Fibroblast of skin of abdomen (primary cell): ENCODE measurements at places on chromosomes 11 and 22.

GRCh38 chr22:20117633-20118299, 740 bp upstream of the TRMT2A start:
- peak; percentile 14 for DNase-seq

DNA sequence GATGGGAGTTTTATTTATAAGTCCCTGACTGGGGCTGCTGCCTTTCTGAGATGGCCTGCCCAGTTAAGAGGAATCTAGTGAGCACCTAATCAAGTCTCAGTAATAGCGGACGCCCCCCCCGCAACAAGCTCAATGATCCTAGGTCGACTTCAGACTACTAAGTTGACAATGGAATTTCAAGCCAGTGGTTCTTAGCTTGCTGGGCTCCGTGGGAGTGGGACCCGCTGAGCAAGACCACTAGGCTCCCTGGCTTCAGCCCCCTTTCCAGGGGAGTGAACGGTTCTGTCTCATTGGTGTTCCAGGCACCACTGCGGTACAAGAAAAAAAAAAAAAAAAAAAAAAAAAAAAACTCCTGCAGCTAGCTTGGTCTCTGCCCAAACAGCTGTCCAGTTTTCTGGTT, 156.8 kb upstream of the CARD18 start:
- DNase-seq: no peak

DNA sequence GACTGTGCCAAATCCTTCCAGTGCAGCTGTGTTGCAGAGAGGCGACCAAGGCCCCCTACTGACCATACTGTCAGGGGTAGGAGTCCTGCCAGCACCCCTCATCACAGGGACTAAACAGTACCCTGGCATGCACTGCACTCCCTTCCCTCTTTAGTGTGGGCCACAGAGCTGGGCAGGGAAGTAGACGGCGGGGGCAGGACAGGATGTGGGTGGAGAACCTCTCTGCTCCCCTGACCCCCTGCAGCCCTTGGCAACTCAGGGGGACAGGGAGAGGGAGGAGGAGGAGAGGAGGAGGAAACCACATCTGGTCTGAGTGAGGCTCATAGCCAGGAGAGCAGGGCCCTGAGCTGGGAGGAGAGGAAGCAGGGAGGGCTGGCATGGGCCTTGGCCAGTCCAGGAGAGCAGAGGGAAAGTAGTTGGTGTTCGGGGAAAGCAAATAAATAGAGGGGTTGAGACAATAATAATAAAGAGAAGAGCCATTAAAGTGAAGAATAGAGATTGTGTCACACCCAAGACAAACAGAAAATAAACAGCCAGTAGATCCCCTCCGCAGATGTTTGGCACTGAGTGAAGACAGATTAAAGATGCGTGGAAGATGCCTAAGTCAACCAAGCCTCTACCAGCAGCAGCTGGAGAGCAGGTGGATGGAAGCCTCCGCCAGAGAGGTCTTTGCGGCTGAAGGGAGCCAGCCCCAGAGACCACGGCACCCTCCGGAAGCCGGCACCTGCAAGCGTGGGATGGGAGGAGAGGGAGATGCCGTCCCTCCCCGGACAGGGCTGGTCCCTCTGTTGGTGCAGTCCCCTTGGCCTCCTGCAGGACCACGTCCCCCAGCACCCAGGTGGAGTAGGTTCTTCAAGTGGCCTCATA, 61.5 kb downstream of the RPUSD4 start:
- DNase-seq: no peak

DNA sequence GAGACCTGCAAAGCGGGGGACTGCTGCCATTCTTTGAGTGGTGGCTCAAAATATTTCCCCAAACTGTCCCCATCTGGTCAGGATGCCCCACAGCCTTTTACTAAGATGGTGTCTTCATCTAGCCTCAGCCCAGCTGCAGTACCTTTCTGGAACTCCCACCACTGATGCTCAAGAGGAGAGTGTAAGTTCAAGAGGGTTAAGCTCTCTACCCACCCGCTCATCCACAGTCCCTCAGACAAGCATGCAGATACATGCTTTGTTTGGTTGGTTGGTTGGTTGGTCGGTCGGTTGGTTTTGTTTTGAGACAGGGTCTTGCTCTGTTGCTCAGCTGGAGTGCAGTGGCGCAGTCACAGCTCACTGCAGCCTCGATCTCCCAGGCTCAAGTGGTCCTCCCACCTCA, 14.5 kb upstream of the CAVIN3 start:
- no peak for DNase-seq

GRCh38 chr11:33646168-33646567, 54.5 kb downstream of the C11orf91 start:
- no peak for DNase-seq

DNA sequence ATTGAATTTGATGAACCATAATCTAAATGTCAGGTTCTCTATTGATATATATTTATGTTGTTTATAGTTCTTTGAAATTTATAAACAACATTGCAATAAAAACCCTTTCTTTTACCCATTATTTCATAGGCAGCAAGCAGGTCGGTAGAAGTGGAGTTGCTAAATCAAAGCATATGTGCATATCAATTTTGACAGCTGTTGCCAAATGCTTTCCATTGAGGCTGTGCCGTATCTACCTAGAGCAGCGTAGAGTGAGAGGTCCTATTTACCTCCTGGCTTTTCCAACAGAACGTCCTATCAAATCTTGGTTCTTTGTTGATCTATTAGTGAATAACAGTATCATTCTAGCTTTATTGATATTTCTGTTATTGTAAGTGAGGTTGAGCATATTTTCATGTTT, 77.5 kb upstream of the SLC22A12 start:
- DNase-seq: no peak

GRCh38 chr11:132980670-132981069, 551.6 kb downstream of the OPCML start:
- no peak for DNase-seq

DNA sequence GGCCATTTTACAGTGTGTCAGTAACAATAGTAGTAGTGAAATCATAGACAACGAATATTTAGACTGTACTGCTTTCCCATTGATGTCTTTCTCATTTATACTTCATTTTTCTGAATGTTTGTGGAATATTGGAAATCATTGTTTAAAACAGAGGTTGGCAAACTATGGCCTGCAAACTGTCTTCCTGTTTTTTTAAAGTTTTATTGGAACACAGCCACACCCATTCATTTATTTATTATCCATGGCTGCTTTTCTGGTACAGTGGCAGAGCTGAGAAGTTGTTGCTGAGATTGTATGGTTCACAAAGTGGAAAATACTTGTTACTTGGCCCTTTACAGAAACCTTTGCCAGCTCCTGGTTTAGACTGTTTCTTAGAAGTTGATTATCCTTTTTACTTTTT, 13.7 kb downstream of the FAR1 start:
- no peak for DNase-seq

- no peak for DNase-seq
Measured at GRCh38 chr11:63951779-63952536, 13.2 kb downstream of the NAA40 start.

- DNase-seq: no peak
Measured at GRCh38 chr22:41856469-41856868, 23.6 kb downstream of the SREBF2 start.

DNA sequence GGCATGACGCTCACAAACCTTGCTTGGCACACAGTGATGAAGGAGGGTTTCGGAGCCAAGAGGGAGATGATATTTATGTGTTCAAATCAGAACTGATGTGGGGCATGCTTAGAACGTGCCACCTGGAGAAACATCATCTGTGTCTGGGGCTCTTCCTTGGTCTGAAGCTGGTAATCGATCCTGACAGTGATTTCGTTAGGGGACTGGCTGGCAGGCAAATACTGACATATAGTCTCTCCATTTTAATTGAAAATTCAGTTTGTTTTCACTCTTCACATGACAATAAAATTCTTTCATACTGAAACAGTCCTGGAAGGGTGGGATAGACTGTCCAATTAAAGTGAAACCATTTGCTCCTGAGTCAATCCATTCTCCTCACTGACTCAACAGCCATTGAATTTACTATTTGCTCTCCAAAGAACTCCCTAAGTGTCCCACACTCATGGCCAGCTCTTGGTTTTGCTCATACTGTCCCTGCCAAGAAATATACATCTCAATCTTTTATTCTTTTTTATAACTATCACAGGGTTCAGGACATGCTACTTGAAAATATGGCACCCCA, 134.8 kb downstream of the TRPC6 start:
- DNase-seq: no peak

DNA sequence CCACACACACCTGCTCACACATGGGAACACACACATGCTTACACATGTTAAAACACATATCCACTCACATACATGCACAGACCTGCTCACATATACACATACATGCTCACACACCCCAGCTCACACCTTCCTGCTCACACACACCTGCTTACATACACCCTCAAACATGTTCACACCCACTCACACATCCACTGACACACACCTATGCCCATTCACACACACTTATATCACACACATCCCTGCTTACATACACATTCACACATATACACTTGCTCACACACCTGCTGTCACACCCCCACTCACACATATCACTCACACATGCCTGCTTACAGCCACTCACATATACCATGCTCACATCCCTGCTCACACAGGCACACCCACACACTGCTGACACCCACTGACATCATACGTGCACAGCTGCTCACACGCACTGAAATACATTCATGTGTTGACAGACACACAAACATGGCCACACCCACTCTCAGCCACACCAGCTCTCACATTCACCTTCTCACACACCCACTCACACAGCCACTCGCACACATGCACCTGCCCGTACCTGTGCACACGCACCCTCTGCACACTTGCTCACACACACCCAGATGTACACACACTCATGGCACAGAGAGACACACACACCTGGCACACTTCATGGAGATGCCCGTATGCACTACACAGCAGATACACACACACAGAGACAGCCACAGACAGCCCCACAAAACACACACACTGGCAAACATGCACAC, 5.7 kb upstream of the MYBPC3 start:
- DNase-seq: no peak

DNA sequence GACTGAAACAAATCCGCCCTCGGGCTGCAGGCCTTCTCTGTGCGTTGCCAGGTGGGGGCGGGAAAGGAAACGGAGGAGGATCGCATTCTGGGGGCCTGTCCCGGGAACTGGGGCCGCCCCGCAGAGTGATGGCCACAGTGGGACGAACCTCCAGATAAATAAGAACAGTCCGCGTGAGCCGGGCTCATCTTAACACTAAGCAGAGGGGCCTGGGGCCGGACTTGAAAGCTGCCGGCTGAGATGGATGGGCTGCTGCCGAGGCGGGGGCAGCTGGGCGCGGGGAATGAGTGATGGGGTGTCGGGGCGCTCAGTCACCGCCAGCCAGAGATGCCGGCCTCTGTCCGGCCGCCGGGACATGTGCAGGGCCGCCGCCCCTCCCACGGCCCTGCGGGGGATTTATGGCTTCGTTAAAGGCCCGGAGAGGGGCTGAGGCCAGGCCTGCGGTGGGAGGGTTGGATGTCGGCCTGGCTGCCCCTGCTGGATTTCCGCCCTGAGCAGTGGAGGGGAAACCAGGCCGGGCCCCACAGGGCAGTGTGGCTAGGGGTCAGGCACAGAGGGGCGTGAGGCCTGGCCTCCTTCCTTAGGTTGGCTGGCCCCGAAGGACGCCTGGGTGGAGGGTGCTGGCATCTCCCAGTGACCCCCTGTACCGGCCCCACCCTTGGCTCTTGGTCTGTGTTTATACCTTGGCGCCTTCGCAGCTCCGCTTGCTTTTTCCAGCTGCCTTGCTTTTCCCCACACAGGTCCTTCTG, 45.3 kb upstream of the CD82 start:
- no peak for DNase-seq

- peak; percentile 34 for DNase-seq
Measured at GRCh38 chr22:44316393-44317122, 3.8 kb upstream of the SHISAL1 start.

GRCh38 chr22:33658775-33659174, 261.5 kb downstream of the LARGE1 start:
- DNase-seq: peak; percentile 23

DNA sequence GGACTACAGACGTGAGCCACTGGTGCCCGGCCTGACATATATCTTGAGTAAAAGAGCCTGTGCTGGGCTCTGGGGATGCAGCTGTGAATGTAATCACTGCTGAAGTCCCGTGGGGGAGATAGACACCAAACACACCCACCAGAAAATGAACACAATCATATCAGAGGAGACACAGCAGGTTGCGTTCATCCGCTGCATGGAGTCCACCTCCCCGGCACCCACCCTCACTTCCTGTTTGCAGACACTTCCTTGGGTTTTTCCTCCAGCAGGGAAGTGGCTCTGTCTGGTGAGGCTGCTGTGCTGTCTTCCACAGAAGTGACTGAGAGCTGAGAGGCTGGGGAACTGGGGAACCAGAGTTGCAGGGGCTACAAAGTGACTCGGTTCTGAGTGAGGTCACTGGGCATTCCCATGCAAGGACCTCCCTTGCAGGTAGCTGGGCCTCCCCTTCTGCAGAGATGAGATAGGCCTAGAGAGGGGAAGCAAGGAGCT, 7.2 kb downstream of the MICALL1 start:
- DNase-seq: no peak

- DNase-seq: no peak
Measured at GRCh38 chr11:15580775-15581095, 466.0 kb downstream of the INSC start.

GRCh38 chr22:27576815-27577573, 224.6 kb downstream of the MN1 start:
- DNase-seq: peak; percentile 96
